Activated CD4-positive, CD25-positive, alpha-beta regulatory T cell treated with anti-CD3 and anti-CD28 coated beads, Interleukin-2, amount 50 U/mL, for 72 hours (primary cell): ENCODE measurements at places on chromosomes 16 and 17.

GRCh38 chr17:77935121-77935571, 23.4 kb upstream of the TNRC6C start:
- no peak for DNase-seq

- no peak for DNase-seq
Observed at GRCh38 chr16:6063526-6063925, 965.9 kb upstream of the EEF2KMT start.

GRCh38 chr17:64277831-64278562, 14.9 kb upstream of the TEX2 start:
- no peak for DNase-seq

- DNase-seq: peak; percentile 78
Observed at GRCh38 chr16:695355-696089, 5.3 kb upstream of the WDR24 start.

DNA sequence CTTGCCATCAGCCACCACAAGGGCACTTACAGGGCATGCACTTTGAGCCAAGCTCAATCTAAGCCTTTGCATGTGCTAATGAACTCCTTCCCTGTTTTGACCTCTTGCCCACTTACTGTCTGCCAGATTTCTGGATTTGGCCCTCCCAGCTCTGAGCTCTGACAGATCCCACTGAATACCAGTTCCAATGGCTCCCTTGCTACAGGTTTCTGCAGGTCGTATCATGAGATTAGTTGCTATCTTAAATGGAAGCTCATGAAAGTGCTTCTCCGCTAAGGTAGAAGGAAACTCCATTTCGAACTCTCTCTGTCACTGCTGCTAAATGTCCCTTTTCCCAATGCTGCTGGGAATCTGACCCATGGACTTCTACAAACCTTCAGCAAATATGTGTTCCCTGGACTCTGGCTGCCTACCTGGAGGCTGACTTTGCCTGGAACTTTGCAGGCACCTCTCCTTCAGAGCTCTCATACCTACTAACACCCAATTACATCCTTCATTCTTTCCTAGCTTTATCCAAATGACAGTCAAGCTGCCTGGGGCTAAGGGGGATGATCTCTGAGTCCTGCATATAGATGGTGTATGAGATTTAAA, 23.5 kb upstream of the TOB1 start:
- no peak for DNase-seq

- no peak for DNase-seq
Observed at GRCh38 chr16:337437-337836, 15.1 kb downstream of the AXIN1 start.

DNA sequence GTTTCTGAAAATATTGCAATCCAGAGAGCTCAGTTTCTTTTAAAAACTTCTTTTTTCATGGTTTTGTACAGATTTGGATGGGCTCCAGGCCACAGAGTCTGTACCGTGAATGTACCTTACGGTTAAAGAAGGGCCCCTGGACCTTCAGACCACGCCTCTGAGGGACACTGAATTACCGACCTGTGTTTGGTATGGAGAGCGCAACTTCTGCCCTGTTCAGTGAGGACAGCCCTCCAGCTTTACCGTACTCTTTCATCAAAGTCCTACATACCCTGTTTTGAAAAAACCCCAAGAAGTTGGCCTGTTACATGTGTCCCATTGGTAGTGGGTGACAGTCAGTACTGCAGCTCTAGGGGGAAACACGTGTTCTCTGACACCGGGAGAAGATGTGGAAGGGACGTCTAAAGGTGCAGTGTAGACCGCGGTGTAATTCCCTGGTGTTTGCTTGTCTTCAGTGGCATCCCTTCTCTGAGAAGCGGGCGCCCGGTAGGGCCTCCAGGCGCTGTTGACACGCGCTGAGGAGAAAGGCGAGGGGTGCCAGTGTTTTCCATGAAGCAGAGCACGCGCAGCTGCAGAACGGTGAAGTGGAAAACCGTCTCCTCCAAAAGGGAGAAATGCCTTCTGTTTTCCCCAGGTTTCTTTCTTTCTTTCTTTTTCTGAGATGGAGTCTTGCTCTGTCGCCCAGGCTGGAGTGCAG, 6.2 kb downstream of the PGS1 start:
- no peak for DNase-seq

DNA sequence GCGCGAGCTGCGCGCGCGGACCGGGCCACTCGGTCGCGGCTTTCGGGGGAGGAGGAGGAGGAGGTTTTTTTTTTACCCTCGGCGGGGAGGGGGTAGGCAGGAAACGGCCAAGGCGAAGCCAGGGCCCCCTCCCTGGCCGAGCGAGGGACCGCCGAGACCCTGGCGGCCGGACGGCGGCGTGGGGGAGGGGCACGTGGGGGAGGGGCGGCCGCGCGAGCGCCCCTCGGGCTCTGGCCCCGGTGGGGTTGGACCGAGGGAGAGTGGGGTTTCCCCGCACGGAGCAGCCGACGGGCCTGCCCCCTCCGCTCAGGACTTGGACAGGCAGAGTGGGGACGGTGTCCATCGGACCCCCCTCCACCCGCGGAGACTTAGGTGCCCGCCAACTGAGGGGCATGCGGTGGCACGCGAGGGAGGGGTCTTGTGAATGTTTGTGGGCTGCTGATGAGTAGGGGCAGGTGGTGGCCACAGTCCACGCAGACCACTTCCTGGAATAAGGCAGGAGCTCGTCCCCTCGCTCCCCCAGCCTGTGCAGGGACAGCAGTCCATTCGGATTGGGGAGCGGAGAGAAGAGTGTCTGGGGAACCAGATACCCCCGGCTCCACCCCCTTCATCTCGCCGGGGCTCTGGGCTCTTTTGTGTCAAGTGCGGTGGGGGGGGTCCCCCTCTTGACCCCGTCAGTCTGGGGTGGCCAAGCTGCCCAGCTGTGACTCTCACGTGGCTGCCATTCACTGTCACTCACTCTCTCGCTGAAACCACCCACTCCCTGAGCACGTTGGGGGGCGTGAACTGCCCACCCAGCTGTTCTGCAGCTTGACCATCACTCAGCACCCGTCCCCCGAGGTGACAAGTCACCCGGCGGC, 3.0 kb upstream of the CHD3 start:
- peak; percentile 71 for DNase-seq
